ENCODE measurements at places on chromosomes 3 and 15.

DNA sequence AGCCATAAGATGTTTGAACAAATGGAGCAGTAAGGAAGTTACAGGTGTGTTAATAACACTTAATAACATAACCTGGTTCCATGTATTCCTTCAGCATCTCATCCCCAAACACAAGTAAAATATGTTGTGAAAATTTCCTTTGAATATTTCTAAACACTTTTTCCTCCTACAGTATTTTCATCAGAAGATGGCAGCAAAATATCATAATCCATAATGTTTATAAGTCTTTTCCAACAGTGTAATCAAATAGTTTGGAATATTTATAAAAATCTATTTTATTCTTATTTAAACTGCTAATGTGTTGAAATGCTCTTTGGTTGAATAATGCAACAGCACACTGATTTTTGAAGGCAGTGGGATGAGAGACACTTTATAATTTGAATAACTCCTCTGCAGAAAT, 1020.5 kb downstream of the OTOL1 start:
- no peak for DNase-seq
- no peaks in the 10 kb centered on the region for H3K36me3 ChIP-seq
- no peak overlapping the region for H3K4me3 ChIP-seq
- no peak overlapping the region for H3K27ac ChIP-seq

DNA sequence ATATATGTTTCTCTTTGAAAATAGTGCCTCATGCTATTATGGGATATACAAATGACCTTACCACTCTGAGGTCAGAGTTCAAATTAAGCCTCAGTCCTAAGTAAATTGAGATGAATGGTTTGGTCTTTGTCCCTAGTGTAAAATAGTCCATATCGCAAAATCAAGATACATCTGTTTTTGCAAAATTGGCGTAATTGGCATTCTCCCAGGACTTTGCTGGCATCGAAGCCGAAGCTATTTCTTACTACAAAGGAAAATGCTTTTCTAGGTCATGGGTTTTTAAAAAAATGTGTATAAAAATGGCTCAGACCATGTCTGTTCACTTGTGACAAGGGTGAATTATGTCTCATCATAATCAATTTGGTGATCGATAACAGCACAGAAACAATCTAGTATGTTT, 25.9 kb downstream of the ROBO2 start:
- no peak overlapping the region for H3K27ac ChIP-seq
- H3K4me1 ChIP-seq, result no peaks in the 10 kb centered on the region
- DNase-seq, result no peak
- H3K27me3 ChIP-seq, result no peaks in the 10 kb centered on the region

- DNase-seq, result no peak
- no peaks in the 10 kb centered on the region for H3K27me3 ChIP-seq
- no peaks in the 10 kb centered on the region for H3K4me1 ChIP-seq
- H3K4me3 ChIP-seq, result no peak overlapping the region
- H3K27ac ChIP-seq, result no peak overlapping the region
Observed at GRCh38 chr3:65814845-65815578, 223.7 kb downstream of the MAGI1 start.

DNA sequence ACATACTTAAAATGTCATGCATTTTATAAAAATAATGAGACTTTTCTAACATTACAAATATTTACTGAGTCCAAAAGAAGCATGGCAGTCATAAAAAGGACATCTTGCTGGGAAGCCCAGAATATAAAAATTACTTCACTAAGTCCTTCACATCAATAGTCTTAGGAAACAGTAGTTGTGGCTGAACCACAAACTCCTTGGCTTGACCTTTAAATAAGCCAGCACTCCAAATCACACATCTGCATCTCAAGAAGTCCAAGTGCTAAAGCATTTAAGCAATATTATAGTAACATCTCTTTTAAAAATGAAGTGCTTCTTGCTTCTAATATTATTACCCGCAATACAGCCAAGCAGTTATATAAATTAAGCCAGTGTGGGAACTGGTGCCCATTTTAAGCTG, 8.8 kb downstream of the CCNL1 start:
- no peak overlapping the region for H3K27ac ChIP-seq
- no peak overlapping the region for H3K4me3 ChIP-seq
- H3K36me3 ChIP-seq, result peaks cover 58% of the 10 kb centered on the region
- DNase-seq, result no peak

DNA sequence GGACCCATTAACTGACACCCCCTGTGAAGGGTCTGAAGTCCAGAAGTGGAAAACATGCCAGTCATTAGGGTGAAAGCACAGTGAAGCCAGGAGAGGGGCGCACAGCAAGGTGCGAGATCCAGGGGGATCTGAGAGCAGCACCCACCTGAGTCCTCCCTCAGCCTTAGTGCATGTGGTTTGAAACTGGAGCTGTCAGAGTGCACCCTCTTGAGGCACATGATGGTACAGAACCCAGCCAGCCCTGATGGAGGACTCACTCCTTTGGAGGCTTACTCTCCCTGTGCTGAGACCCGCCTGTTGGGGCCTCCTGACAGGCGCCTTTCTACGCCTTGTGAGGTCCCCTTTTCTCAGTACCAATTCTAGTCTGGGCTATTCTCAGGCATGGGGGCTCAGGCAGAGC, 77.8 kb downstream of the IL20RB start:
- no peaks in the 10 kb centered on the region for H3K4me1 ChIP-seq
- no peak overlapping the region for H3K4me3 ChIP-seq
- peak; percentile 19 for DNase-seq
- H3K27ac ChIP-seq, result no peak overlapping the region

DNA sequence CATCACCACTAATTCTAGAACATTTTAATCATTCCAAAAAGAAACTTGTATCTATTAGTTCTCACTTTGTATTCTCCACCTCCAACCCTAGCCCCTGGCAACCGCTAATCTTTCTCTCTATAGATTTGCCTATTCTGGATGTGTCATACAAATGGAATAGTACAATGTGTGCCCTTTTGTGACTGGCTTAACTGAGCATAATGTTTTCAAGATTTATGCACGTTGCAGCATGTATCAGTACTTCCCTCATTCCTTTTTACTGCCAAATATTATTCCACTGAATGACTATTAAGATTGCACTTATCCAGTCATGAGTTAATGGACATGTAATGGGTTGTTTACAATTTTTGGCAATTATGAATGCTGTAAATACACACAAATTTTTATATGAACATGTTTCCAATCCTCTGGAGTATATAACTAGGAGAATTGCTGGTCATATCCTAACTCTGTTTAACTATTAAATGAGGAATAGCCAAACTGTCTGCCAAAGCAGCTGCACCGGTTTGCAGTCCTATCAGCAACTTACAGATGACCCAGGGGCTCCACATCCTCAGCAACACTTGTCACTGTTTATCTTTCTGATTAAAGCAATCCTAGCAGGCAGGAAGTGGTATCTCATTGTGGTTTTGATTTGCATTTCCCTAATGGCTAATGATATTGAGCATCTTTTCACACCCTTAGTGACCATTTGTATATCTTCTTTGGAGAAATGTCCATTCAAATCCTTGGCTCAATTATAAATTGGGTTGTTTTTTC, 42.9 kb downstream of the DCUN1D1 start:
- no peak overlapping the region for H3K4me3 ChIP-seq
- DNase-seq, result no peak
- H3K27ac ChIP-seq, result no peak overlapping the region

DNA sequence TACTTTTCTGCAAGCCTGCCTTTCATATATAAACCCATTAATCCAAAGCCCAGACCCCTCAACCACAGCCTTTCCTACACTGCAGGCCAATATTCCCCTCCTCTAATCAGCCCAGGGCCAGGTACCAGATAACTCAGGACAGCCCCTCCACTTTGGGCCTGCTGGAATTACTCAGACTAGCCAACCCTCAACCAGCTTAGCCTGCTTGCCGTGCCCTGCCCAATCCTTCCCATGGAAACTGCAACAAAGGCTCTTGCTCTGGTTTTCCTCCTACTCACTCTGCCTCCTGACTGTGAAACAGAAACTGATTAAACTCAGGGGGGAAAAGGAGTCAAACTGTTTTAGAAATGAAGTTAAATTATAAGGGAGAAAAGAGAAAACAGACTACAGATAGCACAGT, 248.1 kb downstream of the KLF13 start:
- H3K27me3 ChIP-seq, result no peaks in the 10 kb centered on the region
- no peak for DNase-seq
- no peaks in the 10 kb centered on the region for H3K36me3 ChIP-seq
- no peak overlapping the region for H3K27ac ChIP-seq
- H3K4me3 ChIP-seq, result no peak overlapping the region

DNA sequence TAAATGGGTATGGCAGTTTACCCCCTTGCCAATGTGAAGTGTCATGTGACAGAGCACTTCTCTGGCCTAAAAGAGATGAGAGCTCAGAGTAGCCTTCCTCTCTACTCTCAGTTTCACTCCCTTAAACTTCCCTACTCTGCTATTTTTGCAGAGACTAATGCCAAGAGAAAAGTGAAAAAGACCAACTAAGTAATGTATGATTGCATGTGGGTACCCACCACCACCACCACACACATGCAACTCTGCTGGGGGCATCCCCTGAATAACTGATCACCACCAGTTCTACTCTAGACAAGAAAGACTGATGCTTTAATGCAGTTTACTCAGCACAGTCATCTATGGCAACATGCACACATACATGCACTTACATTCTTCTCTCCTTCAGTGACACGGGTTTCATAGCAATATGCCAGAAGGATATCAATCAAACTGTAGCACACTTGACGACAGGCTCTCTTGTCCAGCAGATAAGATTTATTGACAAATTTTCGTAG, 31.3 kb downstream of the SHQ1 start:
- no peak for DNase-seq
- H3K4me3 ChIP-seq, result no peak overlapping the region

DNA sequence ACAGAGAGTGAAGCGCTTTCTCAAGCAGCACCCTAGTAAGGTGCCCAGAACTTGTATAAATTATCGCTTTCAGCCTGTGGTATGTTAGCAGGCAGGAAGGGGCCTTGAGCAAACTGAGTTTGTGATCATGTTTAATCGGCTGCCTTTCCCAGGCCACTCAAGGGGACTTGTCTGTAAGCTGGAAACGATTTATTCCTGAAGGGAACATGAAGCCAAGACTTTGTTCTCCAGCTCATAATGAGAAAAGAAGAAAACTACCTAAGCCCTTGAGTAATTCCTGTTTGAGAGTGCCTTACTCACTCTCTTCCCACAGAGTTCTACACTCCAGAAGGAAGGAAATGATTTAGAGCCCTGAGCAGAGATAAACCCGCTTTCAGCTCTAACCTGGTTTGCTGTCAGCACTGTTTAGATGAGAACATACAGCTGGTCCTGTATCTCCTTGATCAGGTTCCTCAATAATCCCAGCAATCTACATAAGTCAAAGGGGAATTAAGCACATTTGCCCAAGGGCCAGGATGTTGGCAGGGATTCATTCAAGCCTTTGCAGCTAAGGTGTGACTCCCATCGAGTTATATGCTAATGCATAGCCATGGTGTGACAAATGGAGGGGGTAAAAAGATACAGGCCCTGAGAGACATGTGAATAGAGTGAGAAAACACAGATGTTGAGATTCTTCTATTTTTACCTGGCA, 187.7 kb upstream of the SLC24A5 start:
- H3K27ac ChIP-seq, result no peak overlapping the region
- H3K4me3 ChIP-seq, result no peak overlapping the region
- no peaks in the 10 kb centered on the region for H3K36me3 ChIP-seq
- no peaks in the 10 kb centered on the region for H3K4me1 ChIP-seq

- peak overlapping the region; percentile 93 for H3K27ac ChIP-seq
- peaks cover 8% of the 10 kb centered on the region for H3K4me1 ChIP-seq
- H3K27me3 ChIP-seq, result no peaks in the 10 kb centered on the region
- H3K4me3 ChIP-seq, result peak overlapping the region; percentile 55
Observed at GRCh38 chr3:49812916-49813496, 747 bp downstream of the UBA7 start.

GRCh38 chr15:76338486-76339304, 2.1 kb downstream of the ISL2 start:
- H3K36me3 ChIP-seq, result peaks cover 23% of the 10 kb centered on the region
- no peak overlapping the region for H3K27ac ChIP-seq
- no peak for DNase-seq
- peak overlapping the region; percentile 68 for H3K4me3 ChIP-seq

GRCh38 chr3:137259089-137259488, 301.3 kb downstream of the IL20RB start:
- DNase-seq, result peak; percentile 6
- no peaks in the 10 kb centered on the region for H3K36me3 ChIP-seq
- no peaks in the 10 kb centered on the region for H3K4me1 ChIP-seq
- no peaks in the 10 kb centered on the region for H3K27me3 ChIP-seq

DNA sequence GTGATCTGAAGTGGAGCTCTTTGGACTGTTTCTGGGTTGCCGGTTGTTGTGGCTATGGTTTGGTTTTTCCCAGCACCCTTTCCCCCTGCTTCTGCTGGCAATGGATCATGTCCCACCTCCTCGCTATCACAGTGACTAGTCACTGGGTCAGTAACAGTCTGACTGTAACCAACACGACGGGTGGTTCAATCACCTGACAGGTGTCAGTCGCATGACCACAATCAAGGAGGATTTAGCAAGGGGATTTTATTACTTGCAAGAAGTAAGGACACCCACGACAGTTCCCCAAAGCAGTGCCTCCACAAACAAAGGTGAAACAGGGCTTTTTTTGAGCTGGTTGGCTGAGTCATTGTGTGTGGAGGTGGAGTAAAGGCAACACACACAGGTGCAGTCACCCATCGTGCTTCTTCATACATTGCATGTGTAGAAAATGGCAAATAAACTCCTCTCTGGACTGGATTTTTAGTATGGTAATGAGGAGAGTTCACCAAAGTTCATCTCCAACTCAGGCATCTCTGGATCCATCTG, 58.8 kb upstream of the FAM3D start:
- peaks cover 10% of the 10 kb centered on the region for H3K27me3 ChIP-seq
- H3K27ac ChIP-seq, result no peak overlapping the region
- H3K4me1 ChIP-seq, result 0 out of 2 replicates have a peak, but pooled peaks cover 2% of the 10 kb centered on the region
- no peaks in the 10 kb centered on the region for H3K36me3 ChIP-seq
- no peak for DNase-seq

- peaks cover 5% of the 10 kb centered on the region for H3K4me1 ChIP-seq
- no peak overlapping the region for H3K4me3 ChIP-seq
- no peak overlapping the region for H3K27ac ChIP-seq
- DNase-seq, result no peak
- H3K36me3 ChIP-seq, result peaks cover 4% of the 10 kb centered on the region
Observed at GRCh38 chr15:40796041-40796440, 10.8 kb upstream of the ZFYVE19 start.

DNA sequence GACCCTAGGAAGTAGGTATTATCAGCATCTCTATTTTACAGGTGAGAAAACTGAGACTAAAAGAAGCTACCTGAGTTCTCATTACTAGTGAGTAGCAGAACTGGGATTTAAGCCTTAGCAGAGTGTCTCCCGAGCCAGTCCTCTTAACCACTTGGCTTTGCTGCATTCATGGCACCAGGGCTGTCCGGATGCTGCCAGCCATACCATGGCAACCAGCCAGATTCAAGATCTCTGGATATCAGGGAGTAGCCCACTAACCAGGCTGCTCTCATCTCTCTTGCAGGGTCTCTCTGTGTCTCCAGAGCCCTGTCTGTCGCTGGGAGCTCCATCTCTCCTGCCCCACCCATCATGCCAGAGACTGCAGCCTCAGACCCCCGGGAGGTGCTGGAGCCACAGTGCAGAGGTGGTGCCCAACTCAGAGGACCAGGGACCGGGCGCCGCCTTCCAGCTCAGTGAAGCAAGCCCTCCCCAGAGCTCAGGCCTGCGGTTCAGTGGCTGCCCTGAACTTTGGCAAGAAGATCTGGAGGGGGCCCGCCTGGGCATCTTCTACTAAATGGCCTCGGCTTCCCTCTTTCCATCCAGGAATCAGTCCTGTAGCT, 1.7 kb downstream of the MESP2 start:
- H3K27ac ChIP-seq, result no peak overlapping the region
- peaks cover 5% of the 10 kb centered on the region for H3K4me1 ChIP-seq
- H3K27me3 ChIP-seq, result no peaks in the 10 kb centered on the region
- H3K4me3 ChIP-seq, result no peak overlapping the region
- no peaks in the 10 kb centered on the region for H3K36me3 ChIP-seq

GRCh38 chr15:65371976-65372786, 5.6 kb downstream of the IGDCC3 start:
- H3K27me3 ChIP-seq, result peaks cover 71% of the 10 kb centered on the region
- H3K4me3 ChIP-seq, result no peak overlapping the region
- peaks cover 3% of the 10 kb centered on the region for H3K4me1 ChIP-seq
- no peaks in the 10 kb centered on the region for H3K36me3 ChIP-seq

Data from IMR-90 (cell line).